ENCODE measurements at places on chromosomes 5 and 9. TPM values are rescaled to one million over a fixed set of nuclear protein-coding genes. Genes with fewer than 3 reads are reported as not detected.

The ADRB2 gene
- total RNA-seq = 2.8 TPM

The FGF10 gene
- 0.20 TPM for total RNA-seq

The SUSD3 gene
- 0.96 TPM for total RNA-seq

The ADAM19 gene
- total RNA-seq = 2.2 TPM

The EIF4E1B gene
- not detected for total RNA-seq

The DAB2IP gene
- total RNA-seq = 46.0 TPM

The PCDHGA11 gene
- 1.9 TPM for total RNA-seq

The BTNL3 gene
- total RNA-seq = not detected

The FGD3 gene
- total RNA-seq = 2.1 TPM

The SWI5 gene
- 24.8 TPM for total RNA-seq

The ZNF79 gene
- total RNA-seq = 3.7 TPM

The OLFML2A gene
- total RNA-seq = 12.3 TPM

The PCDHA1 gene
- total RNA-seq = not detected

The SLC46A2 gene
- total RNA-seq = 0.44 TPM

The CACNA1B gene
- total RNA-seq = not detected

The STOML2 gene
- 126 TPM for total RNA-seq

The CLIC3 gene
- 154 TPM for total RNA-seq

The GABRP gene
- 6.4 TPM for total RNA-seq

The CYLC2 gene
- total RNA-seq = not detected

The ETF1 gene
- total RNA-seq = 125 TPM

The EGR1 gene
- total RNA-seq = 35.1 TPM

The DMRT3 gene
- not detected for total RNA-seq

The SCGB3A1 gene
- 26.6 TPM for total RNA-seq

The OR2Y1 gene
- total RNA-seq = not detected

The LURAP1L gene
- 2.6 TPM for total RNA-seq

The RCL1 gene
- total RNA-seq = 13.9 TPM

The CCL19 gene
- total RNA-seq = 5.1 TPM

The FBP1 gene
- total RNA-seq = 1.2 TPM

The THBS4 gene
- total RNA-seq = 0.16 TPM

The NR6A1 gene
- 1.7 TPM for total RNA-seq

The ZNF367 gene
- 2.8 TPM for total RNA-seq

The FCN1 gene
- total RNA-seq = 0.12 TPM

The PCDHB5 gene
- 0.40 TPM for total RNA-seq

The CKMT2 gene
- total RNA-seq = 0.96 TPM

The DPYSL3 gene
- total RNA-seq = 5.1 TPM

All from esophagus mucosa (tissue), 1 donor.